ENCODE measurements at places on chromosomes 1 and 21.
A peak's percentile ranks its signal among the peaks of the same experiment; 100 is the strongest.

DNA sequence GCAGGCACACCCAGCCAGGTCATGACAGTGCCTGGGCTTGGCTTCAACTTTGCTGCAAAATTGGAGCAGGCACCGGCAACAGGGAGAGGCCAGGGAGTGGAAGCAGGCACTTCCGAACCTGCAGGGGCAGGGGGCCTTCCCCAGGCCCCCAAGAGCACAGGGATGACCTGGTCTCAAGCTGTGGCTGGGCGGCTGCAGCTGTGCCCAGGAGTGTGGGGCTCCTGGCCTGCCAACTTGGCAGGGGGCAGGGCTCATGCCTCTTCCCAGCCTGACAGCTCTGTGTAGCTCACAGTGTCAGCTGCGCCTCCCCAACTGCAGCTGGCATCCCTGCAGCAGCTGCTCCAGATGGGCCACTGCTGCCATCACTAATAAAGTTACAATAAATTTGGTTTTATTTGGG lies 51.5 kb upstream of the SCYL3 start:
- no peak overlapping the region for H3K4me3 ChIP-seq
- DNase-seq: no peak
- no peaks in the 10 kb centered on the region for H3K27me3 ChIP-seq
- no peak overlapping the region for H3K27ac ChIP-seq

GRCh38 chr1:7898962-7899361 lies 41.7 kb downstream of the TNFRSF9 start:
- no peaks in the 10 kb centered on the region for H3K4me1 ChIP-seq
- H3K27ac ChIP-seq: no peak overlapping the region
- no peaks in the 10 kb centered on the region for H3K36me3 ChIP-seq
- no peak for DNase-seq
- no peaks in the 10 kb centered on the region for H3K27me3 ChIP-seq

DNA sequence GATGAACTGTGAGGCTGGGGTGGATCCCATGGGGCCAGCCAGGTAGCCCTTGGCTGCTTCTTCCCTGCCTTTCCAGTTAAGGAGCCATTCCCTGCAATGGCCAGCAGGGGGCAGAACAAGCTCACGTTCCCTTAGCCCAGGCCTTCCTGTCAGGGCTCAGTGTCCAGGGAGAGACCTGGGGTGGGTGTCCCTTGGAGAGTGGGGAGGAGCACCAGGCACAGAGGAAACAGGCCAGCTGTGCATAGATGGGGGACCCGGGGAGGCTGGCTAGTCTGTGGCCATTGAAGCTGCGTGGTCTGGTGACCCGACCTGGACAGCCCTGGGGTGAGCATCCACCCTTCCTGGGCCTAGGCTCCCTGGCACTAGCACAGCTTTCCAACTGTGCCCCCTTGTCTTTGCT lies 13.2 kb upstream of the EPS8L3 start:
- H3K36me3 ChIP-seq: no peaks in the 10 kb centered on the region
- H3K27ac ChIP-seq: no peak overlapping the region
- no peaks in the 10 kb centered on the region for H3K27me3 ChIP-seq
- no peaks in the 10 kb centered on the region for H3K4me1 ChIP-seq
- no peak overlapping the region for H3K4me3 ChIP-seq
- DNase-seq: peak; percentile 79

- no peak overlapping the region for H3K4me3 ChIP-seq
- H3K4me1 ChIP-seq: peaks cover 3% of the 10 kb centered on the region
- DNase-seq: no peak
- no peaks in the 10 kb centered on the region for H3K27me3 ChIP-seq
- H3K27ac ChIP-seq: no peak overlapping the region
These were observed 27.0 kb upstream of the PRELP start for GRCh38 chr1:203448521-203449061.

DNA sequence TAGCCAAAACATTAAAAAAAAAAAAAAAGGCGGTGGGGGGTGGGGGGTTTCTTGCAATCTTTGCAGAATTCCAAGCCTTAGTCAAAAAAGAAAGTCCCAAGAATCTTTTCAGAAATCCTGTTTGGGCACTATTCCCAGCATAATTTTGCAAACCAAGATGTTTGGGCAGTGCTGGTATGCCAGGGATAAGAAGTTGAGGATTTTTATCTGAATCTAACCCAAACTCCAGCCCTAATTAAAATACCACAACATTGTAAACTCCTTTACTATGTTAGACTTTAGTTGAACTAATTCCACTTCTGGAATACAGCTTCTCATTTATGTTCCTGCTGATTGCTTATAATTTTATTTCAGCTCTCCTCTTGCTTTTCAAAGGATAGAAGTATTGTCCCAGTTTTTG lies 504.1 kb upstream of the ADGRL2 start:
- DNase-seq: no peak
- no peaks in the 10 kb centered on the region for H3K4me1 ChIP-seq
- no peaks in the 10 kb centered on the region for H3K36me3 ChIP-seq
- H3K27me3 ChIP-seq: no peaks in the 10 kb centered on the region

DNA sequence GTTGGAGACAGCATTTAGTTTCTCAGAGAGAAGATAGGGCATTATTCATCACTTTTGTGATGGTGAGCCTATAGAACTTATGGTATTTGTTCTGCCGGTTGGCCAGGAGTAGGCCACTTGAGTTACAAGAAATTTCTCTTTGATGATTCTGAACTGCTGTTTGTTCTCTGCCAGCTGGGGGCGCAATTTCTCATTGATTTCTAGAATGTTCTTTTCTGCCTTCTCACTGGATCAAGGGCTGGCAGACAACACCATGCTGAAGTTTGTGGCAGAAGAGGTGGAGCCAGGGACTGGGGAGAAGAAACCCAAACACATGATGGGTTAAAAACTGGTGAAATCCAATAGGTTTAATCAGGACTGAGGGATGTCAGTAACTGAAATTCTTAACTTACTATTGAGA lies 360.6 kb downstream of the FAM72C start:
- no peaks in the 10 kb centered on the region for H3K27me3 ChIP-seq
- no peak for DNase-seq
- no peaks in the 10 kb centered on the region for H3K4me1 ChIP-seq

- no peaks in the 10 kb centered on the region for H3K4me1 ChIP-seq
- H3K36me3 ChIP-seq: no peaks in the 10 kb centered on the region
- no peak overlapping the region for H3K27ac ChIP-seq
- H3K4me3 ChIP-seq: no peak overlapping the region
- no peaks in the 10 kb centered on the region for H3K27me3 ChIP-seq
These were observed 15.4 kb downstream of the ECHDC2 start for GRCh38 chr1:52906135-52906603.

DNA sequence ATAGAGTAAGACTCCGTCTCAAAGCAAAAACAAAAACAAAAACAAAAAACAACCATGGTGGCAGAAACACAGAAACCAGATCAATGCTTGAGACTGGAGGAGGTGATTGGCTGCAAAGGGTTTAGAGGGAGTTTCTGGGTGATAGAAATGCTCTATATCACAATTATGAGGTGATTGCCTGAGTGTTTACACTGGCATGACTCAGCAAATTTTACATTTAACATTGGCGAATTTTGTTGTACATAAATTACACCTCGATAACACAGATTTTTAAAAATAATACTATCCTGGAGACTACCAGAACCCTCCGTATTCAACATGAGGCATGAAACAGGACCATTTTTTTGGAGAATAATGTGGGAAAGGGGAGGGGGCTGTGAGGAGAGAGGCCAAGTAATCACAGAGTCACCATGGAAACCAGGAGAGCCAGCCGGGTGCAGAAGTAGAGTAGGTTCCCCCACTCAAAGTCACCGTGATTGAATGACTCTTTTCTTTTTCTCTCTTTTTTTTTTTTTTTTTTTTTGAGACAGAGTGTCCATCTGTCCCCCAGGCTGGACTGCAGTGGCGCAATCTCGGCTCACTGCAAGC lies 24.3 kb downstream of the HEYL start:
- H3K4me1 ChIP-seq: no peaks in the 10 kb centered on the region
- no peak for DNase-seq
- H3K27ac ChIP-seq: no peak overlapping the region
- H3K36me3 ChIP-seq: no peaks in the 10 kb centered on the region

Measured in iPS DF 6.9 (cell line).